ENCODE measurements at places on chromosomes 2 and 18.

GRCh38 chr18:79515944-79516351 lies 120.2 kb downstream of the NFATC1 start:
- DNase-seq = no peak

- no peak for DNase-seq
Observed at GRCh38 chr2:189437926-189438325, 3.3 kb upstream of the WDR75 start.

DNA sequence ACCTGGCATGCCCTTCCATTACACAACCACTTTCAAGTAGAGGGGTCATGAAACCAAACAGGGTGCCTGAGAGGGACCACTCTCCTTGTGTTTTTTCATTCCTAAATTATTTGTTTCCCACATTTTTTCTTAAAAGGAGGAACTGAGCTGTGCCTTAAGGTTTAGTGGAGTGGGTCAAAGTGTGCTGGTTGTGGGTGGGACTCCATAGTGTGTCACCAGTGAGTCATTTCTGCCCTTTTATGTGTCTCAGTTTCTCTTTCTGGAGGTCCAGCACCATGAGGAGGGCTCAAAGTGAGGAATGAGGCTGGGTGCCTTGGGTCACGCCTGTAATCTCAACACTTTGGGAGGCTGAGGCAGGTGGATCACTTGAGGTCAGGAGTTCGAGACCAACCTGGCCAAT lies 37.8 kb downstream of the COMMD1 start:
- peak; percentile 8 for DNase-seq

DNA sequence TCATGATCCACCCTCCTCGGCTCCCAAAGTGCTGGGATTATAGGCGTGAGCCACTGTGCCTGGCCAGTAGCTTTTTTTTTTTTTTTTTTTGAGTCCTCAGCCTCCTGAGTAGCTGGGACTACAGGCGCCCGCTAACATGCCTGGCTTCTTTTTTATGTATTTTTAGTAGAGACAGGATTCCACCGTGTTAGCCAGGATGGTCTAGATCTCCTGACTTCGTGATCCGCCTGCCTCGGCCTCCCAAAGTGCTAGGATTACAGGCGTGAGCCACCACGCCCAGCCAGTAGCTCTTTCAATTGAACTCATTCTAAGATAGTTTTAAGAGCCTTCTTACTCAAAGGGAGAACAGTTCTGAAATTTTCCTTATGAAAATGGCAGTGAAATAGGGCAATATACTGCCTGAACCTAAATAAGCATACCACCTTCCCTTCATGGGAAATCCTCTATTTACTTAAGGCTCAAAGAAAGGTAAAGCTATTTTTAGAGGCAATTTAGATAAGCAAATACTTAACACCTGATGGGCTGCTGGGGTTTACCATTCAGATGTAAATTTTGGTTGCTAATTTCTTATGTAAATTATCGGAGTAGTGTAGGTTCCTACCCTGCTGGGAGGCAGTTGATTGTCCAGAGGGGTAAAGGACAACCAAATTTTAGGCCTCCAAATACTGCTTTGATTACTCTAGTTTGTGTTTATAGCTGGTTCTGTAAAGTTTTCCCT lies 144.7 kb downstream of the GREB1L start:
- no peak for DNase-seq

GRCh38 chr2:64978514-64979268 lies 10.5 kb upstream of the SLC1A4 start:
- no peak for DNase-seq

- no peak for DNase-seq
Observed at GRCh38 chr2:134276381-134277172, 22.7 kb downstream of the MGAT5 start.

- DNase-seq = no peak
Observed at GRCh38 chr18:78757014-78757413, 222.6 kb upstream of the SALL3 start.

DNA sequence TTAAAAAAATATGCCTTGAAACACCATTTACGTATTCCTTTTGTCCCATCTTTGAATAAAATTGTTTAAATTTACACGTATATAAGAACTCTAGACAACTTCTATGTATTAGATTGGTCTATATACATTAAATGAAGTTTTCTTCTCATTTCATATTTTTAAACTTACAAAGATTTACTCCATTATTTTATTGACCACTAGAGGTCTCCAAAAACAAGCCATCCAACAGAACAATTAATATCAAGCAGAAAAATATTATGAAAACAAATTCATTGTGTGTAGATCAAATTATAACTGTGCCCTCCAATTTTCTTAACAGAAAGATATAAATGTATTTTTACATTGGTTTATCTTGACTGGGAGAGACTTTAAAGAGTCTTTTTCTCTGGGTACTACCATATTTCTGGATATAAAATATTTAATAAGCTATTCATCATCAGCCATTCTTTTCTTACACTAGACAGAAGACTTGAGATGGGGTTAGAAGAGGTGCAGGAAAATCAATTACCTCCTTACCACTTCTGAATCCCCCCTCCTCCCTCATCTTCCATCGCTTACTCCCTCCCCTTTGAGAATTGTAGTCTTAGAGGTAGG lies 66.5 kb downstream of the DPP4 start:
- no peak for DNase-seq

- DNase-seq = no peak
Observed at GRCh38 chr18:75863696-75864095, 436.2 kb upstream of the SMIM21 start.

GRCh38 chr2:15076668-15077067 lies 444.2 kb downstream of the LRATD1 start:
- no peak for DNase-seq

- no peak for DNase-seq
Observed at GRCh38 chr2:127874378-127875269, 11.1 kb downstream of the AMMECR1L start.

GRCh38 chr18:41071826-41072225 lies 883.2 kb upstream of the PIK3C3 start:
- DNase-seq = no peak

- no peak for DNase-seq
Observed at GRCh38 chr2:199392363-199392762, 65.4 kb downstream of the SATB2 start.

DNA sequence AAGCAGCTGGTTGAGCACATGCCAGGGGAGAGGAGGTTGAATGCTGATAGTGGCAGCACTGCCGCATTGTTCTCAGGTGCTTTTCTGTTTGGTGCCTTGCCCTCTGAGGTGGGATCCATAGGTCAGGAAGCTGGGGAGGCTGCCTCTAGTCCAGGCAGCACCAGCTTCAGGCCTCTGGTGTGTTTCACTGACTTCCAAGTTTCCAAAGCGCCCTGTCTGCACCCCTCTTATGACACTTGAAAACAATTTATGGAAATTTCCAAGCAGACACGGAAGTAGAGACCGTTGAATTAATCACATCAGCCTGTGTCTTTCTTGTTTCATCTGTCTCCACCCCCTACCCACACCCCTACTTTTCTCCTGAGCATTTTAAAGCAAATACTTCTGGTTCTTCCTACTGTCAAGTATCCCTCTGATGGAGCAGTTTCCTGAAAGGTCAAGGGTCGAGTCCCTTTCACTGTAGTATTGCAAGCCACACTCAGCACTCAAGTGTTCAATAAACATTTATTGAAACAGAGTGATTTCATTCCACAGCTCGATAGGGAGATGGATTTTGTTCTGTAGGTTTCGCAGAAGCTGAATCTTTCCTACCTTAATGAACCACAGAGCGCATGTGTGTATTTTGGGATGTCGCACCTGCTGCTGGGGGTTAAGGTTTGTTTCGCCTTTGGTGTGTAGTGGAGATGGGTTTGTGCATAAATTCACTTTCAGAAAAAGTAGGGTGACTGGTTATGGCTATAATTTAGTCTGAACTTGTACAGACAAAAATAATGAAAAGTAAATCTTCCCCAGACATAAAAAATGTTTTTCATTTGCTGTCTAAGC lies 21.4 kb downstream of the DGKD start:
- DNase-seq = no peak

DNA sequence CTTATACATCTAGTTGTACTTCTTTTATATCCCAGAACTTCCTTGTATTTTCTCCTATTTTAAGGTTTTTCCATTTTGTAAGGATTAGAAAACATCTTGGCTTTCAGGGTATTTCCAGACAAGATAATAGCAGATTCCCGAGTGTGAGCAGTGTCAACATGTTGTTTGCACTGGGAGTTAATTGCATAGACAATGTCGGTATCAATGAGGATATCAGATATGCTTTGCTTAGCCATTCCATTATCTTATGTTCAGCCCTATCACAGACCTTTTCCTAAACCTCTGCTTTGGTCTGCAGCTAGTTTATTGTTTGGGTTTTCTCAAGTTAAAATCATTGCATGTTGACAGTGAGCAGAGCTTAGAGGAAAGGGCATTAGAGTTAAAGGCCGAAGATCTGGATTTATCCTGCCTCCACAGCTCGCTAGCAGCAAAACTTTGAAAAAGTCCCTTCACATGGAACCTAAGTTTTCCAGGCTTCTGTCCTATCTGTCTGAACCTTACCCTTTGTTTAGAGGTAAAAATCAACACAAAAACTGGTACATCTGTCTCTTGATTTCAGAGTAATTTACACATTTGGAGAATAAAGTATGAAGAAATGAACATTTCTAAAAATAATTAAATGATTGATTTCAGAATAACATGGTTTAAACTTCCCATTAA lies 355.4 kb downstream of the KIAA1328 start:
- no peak for DNase-seq

- no peak for DNase-seq
Observed at GRCh38 chr18:54389143-54389505, 31.4 kb downstream of the C18orf54 start.

- DNase-seq = no peak
Observed at GRCh38 chr2:105274046-105274445, 32.5 kb downstream of the GPR45 start.

GRCh38 chr18:3852321-3852720 lies 402.3 kb downstream of the TGIF1 start:
- DNase-seq = no peak

DNA sequence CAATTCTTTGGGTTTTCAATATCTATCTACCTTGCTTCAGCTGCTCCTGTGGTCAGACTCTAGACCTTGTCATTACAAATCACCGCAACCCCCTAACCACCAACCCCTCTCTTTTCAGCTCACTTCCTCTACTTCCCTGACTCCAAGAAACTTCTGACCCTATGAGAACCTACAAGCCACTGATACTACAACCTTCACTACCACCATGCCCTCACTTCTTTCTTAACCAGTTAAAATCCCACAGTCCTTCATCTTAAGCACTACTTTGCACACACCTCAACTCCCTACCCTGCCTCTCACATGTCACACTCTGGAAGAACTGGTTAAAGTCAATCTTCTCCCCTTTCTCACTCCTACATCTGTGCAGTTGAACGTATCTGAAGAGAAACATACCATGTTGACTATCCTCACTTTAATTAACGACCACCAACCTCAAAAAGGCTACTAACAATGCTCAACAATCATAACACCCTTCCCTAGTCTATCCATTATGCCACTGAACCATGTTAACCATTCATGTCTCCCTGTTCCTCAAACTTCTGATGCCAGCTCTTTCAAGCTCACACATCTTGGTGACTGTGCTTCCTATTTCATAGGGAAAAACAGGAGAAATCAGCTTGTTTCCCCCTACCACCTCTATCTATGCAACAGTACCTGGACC lies 12.6 kb downstream of the EIF2AK3 start:
- DNase-seq = no peak

- no peak for DNase-seq
Observed at GRCh38 chr2:48668992-48669391, 51.3 kb downstream of the GTF2A1L start.

DNA sequence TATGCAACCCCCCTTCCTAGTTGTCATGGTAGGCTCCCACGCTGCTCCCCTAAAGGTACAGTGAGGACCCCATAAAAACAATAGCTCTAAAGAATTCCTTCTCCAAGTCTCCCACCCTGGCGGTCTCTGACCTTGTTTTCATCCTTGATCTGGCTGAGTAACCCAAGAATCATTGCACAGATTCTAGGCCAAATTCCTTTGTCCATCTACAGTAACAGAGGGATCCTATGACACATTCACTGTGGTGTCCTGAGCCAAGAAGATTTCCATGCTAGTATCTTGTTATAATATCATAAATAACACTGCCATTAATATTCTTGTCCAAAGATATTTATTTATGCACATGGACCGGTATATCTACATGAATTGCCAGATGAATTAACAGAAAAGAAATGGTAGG lies 240.2 kb downstream of the CYP26B1 start:
- DNase-seq = no peak

GRCh38 chr18:59395226-59396175 lies 36.4 kb upstream of the LMAN1 start:
- DNase-seq = no peak

GRCh38 chr2:199228887-199229819 lies 228.6 kb downstream of the SATB2 start:
- peak; percentile 15 for DNase-seq

- no peak for DNase-seq
Observed at GRCh38 chr2:220120041-220120440, 492.6 kb downstream of the SLC4A3 start.

DNA sequence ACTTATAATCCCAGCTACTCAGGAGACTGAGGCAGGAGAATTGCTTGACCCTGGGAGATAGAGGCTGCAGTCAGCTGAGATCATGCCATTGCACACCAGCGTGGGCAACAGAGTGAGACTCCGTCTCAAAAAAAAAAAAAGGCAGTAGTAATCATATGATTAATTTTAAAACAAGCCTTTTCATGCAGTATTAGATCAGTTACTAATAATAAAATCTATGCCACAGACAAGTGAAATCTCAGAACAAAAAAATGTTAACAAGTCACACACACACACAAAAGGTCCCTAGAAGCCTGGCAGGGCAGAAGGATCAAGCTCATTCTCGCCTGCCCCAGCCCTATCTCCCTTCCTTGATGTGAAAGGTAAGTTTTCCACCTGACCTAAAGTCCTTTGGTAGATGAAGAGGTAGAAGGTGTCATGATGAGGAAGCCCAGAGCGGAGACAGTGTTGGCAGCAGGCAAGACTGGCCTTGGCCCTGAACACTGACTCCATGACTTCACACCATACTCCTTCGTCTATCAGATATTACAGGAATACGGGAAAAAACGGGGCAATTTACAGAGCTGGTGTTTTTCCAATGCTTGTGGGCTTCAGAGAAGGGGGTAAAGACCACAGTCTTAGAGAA lies 10.6 kb downstream of the KDSR start:
- DNase-seq = no peak

DNA sequence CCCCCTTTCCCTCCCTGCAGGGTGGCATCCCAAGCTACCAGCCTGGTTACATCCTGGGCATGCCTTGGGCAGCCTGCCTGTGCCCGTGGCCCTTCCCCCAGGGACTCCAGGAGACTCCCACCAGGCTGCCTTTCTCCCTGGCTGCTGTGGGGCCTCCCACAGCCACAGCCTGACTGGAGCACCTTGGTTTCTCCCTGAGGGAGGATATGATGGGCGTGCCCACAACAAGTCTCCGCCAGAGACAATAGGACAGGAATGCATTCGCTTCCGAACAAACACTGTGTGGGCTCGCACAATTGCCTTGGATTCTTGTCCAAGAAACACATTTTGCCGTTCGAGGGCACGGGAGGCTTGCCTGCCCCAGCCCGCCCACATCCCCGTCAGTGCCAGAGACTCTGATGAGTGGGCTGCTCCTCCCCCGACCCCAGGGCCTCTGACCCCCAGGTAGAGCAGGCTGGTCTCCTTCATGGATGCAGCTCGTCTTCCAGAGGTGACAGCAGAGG lies 102.1 kb downstream of the SMAD7 start:
- no peak for DNase-seq
